ENCODE measurements at places on chromosomes 1 and 21.

- H3K36me3 ChIP-seq = no peaks in the 10 kb centered on the region
- no peak overlapping the region for H3K4me3 ChIP-seq
- no peak for DNase-seq
- H3K4me1 ChIP-seq = no peaks in the 10 kb centered on the region
Observed at GRCh38 chr1:80807981-80808380, 992.8 kb upstream of the ADGRL2 start.

GRCh38 chr1:55194851-55195250, 20.3 kb downstream of the USP24 start:
- H3K4me3 ChIP-seq = no peak overlapping the region
- H3K27ac ChIP-seq = no peak overlapping the region
- no peak for DNase-seq
- H3K36me3 ChIP-seq = peaks cover 16% of the 10 kb centered on the region
- H3K27me3 ChIP-seq = no peaks in the 10 kb centered on the region
- H3K4me1 ChIP-seq = peaks cover 37% of the 10 kb centered on the region

DNA sequence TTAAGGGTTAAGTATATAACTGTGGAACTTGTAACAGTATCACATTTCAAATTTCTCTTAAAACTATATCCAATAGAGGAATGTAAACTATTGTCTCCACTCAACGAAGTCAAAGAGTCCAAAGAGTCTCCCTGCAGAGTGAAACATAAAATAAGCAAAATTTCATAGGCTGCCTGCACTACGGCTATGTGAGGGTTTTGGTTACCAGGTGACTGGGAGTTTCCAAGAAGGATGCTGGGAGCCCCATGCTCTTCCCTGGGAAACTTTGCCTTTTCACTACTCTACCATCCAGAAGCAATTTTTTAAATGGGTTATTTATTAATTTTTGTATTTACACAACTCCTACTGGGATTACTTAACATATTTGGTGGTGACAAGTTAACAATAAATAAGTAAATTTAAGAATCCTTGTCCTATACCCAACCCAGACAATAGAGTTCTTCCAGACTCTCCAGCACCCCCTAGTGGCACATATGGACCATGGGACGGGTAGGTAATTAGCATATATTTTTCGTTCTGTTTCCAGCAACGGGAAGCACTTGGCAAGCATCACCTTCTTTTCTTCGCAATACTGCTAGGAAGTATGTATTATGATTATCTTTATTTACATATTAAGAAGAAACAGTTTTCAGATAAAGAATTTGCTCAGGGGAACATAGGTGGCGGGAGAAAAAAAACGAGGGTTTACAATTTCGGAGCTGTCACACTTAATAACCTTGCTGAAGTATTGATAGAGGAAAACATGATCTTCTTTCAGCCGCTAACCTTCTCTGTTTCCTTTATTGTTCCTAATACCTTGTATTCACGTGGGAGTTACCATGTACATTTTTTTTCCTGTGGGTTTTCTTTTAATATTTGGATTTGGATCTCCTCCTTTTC, 3.5 kb downstream of the FMO2 start:
- DNase-seq = peak; percentile 27
- no peaks in the 10 kb centered on the region for H3K4me1 ChIP-seq
- no peak overlapping the region for H3K4me3 ChIP-seq
- H3K27ac ChIP-seq = no peak overlapping the region

GRCh38 chr1:165842671-165843129, 15.3 kb downstream of the UCK2 start:
- H3K36me3 ChIP-seq = peaks cover 7% of the 10 kb centered on the region
- H3K27ac ChIP-seq = peak overlapping the region; percentile 46

- H3K4me1 ChIP-seq = no peaks in the 10 kb centered on the region
- H3K27ac ChIP-seq = no peak overlapping the region
- H3K36me3 ChIP-seq = no peaks in the 10 kb centered on the region
- peaks cover 15% of the 10 kb centered on the region for H3K27me3 ChIP-seq
- DNase-seq = no peak
Observed at GRCh38 chr1:223691121-223691520, 21.2 kb upstream of the CAPN2 start.
